ENCODE measurements at places on chromosomes 6 and 20.

GRCh38 chr6:1611572-1612298 lies 2.0 kb downstream of the FOXC1 start:
- no peak for DNase-seq

- DNase-seq, result no peak
These were observed 194.6 kb downstream of the EPM2A start for GRCh38 chr6:145540741-145541140.

DNA sequence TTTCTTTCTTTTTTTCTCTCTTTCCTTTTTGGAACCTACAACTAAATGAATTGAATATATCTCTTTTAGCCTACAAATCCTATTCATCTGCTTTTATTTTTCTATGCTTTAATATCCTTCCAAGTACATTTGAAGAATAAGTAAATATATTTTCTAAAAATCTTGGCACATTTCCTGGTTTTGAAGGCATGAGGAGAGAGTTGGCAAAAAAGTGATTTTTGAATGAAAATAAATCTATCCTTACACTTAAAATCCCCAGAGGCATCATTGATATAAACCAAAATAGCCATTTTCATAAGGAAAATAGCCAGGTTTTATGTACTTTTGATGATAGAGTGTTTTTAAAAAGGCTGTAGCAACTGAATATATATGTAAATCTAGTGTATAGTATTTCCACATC lies 69.0 kb downstream of the SAMD5 start:
- no peak for DNase-seq

DNA sequence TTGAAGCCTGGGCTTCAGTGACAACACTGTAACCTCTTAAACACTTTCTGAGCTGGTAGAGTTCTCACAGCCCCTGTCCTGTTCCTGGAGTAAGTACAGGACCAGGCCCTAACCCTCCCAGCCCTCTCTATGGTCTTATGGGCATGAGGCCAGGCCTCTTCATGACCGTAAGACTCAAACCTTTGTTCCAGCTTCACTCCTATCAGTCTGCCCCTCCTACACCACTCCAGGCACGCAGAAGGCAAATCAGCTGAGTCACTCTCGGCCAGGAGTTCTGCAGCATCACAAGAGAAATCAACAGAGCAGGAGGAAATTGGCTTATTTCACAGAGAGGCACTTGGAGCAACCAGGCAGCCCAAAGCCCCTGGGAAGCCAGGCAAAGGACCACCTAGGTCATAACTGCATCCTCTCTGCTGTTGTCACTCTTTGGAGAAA lies 25.3 kb upstream of the CHD6 start:
- no peak for DNase-seq

DNA sequence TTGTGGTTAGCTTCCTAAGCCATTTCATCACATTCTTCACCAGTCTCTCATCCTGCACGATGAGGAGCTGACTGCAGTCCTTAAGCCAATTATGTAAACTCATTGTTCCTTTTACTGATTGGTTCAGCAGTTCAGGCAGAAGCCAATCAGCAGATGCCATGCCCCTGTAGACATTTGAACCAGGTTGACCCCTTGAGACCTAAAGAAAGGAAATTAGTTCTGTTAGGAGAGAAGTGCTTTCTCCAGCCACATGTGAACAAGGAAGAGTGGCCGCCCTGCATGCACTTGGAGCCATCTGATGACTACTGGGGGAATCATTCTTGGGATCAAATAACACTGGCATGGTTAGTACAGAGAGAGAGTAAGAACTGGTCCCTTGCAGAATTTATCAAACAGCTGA lies 535.2 kb upstream of the ID4 start:
- DNase-seq, result no peak

- no peak for DNase-seq
These were observed 29.6 kb downstream of the RNASET2 start for GRCh38 chr6:166926748-166927147.

- no peak for DNase-seq
These were observed 200.3 kb downstream of the ANKRD60 start for GRCh38 chr20:58028123-58028522.

DNA sequence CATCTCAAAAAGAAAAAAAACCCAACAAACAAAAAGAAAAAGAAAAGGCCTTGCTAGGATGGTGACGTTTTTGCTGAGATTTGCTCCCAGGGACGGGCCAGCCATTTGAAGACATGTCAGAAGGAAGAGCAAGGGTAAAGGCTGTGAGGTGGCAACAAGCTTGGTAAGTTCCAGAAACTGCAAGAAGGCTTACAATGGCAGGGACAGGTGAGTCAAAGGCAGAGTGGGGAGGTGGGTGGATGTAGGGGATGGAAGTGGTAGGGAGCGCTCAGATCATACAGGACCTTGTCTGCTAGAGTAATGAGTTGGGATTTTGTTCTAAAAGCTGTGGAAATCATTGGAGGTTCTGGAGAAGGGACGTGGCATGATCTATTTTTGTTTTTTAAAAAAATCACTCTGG lies 4.3 kb downstream of the KIF3B start:
- no peak for DNase-seq

DNA sequence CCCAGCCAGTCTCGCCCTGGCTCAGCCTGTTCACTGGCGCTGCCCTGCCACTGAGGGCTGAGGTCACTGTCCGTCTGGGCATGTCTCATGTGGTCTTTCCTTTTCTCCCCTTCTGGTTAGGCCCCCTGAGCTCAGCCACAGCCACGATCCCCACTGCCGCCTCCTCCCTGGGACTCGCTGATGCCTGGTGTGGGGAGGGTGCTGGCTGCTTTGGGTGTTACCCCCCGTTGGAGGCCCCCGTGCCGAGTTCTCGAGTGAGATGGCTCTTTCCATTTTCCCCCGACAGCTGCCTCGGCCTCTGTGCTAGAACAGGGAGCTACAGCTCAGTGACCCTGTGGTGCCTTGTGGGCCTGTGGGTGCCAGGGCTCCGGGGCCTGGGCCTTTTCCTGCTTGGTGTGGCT lies 14.9 kb upstream of the TCFL5 start:
- DNase-seq, result no peak

DNA sequence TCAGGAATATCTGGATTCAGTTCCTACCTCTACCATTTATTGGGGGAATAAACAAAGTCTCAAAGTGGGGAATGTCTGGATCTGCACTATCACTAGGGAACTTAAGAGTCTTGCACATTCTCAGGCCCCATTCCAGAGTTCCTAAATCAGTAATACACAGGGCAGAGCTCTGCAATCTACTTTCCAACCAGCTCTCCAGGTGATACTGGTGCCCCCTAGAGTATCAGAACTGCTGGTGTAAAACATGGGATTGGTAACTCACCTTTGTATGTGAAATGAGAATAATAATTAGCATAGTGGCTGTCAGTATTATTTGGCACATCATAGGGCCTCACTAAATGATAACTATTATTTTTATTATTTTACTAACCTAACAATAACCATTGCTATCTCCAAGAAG lies 278.8 kb upstream of the IMPG1 start:
- DNase-seq, result no peak

GRCh38 chr6:154908723-154909122 lies 86.4 kb upstream of the TIAM2 start:
- no peak for DNase-seq

GRCh38 chr6:54801669-54802068 lies 44.9 kb upstream of the FAM83B start:
- no peak for DNase-seq

GRCh38 chr6:80742481-80742880 lies 636.0 kb downstream of the BCKDHB start:
- DNase-seq, result no peak

- no peak for DNase-seq
These were observed 40.1 kb downstream of the HECA start for GRCh38 chr6:139174961-139175360.

DNA sequence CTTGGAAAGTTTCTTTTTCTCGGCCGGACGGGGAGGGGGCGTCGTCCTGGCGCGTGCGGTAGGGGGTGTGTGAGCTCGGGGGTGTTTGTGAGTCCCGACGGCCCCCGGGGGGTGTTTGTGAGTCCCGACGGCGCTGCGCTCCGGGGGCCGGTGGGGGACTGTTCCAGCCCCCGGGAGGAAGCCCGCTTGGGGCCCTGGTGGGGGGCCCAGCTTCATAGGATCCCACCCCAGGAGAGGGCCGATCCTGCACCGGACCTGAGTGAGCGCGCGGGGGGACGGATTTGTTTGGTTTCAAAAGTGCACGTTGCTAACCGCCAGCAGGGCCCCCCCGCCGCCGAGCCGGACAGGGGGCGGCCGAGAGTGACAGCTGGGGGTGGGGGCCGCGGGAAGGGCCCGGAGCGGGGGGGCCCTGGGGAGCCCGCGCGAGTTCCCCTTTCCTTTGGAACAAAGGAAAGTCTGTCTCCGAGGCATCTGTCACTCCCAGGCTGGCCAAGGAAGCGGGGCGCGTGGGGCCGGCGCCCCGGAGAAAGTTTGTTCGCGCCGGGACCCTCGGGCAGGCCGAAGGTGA lies 485 bp downstream of the TGIF2 start:
- peak; percentile 25 for DNase-seq

DNA sequence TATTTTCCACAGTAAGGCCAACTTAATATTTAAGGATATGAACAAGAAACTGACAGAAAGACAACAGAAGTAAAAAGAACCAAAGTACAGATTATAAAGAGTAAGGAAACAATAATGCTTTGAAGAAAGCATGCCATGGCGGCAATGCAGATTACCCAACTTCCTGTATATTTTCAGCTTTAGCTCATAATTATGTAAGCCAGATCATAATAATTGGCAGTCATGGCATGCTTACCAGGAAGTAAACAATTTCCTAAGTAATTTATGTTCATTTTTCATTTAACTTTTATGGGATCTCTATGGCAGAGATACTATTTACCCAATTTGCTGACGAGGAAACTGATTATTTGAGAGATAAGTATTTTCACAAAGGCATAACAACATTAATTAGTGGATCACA lies 988.7 kb downstream of the HACE1 start:
- DNase-seq, result no peak

- DNase-seq, result no peak
These were observed 19.1 kb downstream of the ME1 start for GRCh38 chr6:83411731-83412130.
